ENCODE measurements at places on chromosomes 5 and 9.

DNA sequence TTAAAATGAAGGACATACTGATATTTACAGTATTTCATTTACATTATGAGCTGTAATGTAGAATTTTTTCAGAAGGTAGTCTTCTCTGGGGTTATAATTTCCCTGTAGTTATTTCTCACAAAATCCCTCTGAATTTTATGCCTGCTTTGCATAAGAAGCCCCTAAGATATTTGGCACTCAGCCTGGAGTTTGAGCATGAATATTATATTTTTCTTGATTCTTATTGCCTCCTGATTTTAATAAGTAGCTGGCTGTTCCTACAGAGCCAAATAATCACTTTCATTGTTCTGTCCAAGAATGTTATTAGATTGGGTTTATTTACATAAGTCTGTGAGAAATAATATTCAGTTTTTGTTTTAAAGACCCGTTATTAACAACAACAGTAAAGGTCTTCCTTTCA, 195.0 kb downstream of the FER start:
- no peak for DNase-seq

GRCh38 chr9:93320591-93321219, 130.8 kb upstream of the FAM120A start:
- DNase-seq, result no peak

DNA sequence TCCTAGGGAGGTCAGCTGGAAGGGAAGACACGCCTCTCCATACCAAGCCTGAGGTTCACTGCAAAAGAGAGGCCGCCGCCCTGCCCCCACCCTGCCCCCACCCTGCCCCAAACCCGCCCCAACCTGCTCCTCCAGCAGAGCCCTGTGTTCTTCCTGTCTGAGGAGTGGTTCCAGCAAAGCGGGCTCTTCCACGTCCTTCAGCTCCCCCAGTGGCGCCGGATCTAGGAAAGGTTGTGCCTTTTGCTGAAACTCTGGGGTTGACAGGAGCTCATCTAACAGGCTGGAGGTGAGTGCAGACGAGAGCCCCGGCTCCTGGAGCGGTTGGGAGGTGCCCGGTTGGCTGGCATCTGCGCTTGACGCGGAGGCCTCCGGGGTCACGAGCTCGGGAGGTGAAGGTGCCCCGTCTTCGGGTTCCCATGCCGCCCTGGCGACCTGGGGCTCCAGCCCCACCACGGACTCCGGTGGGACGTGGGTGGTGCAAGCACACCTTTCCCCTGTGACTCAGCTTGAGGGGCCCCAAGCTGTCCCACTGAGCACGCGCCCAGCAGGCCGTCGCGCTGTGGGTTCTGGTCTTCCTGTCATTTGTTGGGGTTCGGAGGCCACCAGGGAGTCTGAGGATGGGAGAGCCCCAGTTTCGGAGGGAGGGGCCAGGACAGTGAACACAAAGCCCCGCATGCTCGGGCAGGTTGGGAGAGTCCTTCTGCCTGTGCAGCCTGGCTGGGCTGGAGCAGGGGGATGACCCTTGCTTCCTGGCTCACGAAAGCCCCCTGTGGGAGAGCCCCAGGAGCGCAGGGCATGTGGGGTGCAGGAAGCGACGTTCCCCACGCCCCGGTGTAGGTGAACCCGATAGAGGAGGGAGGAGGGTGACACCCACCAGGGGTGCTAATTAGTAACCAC, 1467.1 kb downstream of the FOXD4L5 start:
- peak; percentile 75 for DNase-seq

DNA sequence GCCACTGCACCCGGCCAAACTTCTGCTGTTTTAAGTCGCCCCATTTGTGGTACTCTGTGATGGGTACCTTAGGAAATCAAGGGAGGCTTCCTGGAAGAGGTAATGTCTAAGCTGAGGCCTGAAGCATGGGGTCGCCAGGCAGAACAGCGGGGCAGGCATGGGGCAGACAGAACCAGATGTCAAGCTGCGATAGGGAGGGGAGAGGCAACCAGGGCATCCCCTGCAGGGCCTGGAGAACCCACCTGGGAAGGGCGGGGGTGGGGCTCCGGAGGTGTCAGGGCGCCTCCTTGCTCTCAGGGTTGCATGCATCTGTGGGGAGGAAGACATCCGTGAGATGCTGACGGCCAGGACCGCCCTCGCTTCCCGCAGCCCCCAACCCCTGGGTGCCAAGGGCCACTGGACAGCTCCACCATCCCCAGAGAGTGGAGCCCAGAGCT, 2.8 kb downstream of the LCN15 start:
- no peak for DNase-seq

DNA sequence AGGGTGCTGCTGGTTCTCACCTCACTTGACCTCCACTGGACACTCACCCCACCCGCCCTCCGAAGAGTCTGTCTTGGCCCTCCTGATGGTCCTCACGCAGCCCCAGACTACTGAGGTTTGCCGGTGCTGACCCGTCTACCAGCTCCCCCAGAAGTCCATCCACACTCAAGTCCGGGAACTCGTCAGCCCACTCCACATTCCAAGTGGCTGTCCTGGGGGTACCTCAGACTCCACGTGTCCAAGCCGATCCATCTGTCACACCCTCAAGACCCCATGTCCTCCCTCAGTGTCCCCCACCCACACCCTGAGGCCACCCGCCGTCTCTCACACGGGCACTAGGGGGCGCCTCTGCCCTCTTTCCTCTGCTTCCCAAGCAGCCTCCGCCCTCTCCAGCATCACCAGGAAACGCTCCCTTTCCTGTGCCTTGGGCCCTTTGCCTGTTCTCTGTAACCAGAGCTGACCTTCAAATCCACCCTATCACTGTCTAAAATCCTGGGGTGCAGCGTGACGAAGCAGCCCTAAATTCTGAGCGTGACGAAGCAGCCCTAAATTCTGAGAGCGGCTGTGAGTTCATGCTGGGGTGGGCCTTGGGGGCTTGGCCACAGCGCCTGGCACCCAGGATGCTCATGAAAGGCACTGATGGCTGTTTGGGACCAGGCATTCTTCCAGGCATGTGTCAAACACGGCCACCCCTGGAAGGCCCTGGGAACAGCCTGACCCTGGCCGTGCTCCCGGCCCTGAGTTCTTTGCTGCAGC, 95.7 kb downstream of the KCNT1 start:
- DNase-seq, result peak; percentile 29

DNA sequence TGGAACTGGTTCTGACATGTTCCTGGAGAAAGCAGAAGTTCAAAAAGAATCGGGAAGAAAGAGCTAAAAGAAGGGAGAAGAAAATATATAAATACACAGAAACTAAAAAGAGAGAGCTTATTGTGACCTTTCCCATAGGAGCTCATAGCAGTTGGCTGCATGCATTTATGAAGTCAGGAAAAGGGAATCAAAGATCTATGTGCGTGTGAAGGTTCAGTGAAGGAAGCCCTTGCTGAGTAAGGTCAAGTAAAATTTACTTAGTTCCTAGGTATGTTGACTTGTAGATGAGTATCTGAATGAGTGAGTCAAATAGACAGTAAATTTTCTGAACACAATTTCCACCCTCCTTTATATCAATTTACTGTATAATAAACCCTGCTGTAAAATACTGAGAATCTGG, 632.5 kb downstream of the SLCO4C1 start:
- no peak for DNase-seq

GRCh38 chr9:3879315-3879714, 353.5 kb upstream of the RFX3 start:
- no peak for DNase-seq

DNA sequence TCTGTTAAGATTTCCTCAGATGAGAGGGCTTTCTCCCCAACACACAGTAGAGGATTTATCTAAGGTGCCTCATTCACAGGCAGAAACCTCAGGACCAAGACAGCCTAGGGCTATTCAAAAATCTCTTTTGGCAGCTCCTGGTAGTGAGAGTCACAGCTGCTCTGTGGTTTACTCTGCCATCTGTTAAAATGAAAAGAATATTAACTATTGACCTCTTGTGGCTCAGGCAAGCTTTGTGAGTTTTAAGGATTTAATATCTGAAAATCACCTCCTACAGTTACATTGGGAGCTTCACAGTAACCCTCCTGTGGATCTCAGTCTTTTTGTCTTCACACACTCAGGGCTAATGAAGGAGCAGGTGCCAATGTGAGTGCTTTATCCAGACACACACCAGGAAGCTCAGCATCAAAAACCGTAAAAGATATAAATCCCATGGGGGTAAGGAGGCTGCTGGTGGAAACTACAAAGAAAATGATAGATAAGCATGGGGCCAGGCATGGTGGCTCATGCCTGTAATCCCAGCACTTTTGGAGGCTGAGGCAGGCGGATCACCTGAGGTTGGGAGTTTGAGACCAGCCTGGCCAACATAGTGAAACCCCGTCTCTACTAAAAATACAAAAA, 29.7 kb downstream of the PPP1R2B start:
- DNase-seq, result no peak

- DNase-seq, result no peak
Observed at GRCh38 chr5:141779503-141779973, 97.5 kb upstream of the ARAP3 start.

DNA sequence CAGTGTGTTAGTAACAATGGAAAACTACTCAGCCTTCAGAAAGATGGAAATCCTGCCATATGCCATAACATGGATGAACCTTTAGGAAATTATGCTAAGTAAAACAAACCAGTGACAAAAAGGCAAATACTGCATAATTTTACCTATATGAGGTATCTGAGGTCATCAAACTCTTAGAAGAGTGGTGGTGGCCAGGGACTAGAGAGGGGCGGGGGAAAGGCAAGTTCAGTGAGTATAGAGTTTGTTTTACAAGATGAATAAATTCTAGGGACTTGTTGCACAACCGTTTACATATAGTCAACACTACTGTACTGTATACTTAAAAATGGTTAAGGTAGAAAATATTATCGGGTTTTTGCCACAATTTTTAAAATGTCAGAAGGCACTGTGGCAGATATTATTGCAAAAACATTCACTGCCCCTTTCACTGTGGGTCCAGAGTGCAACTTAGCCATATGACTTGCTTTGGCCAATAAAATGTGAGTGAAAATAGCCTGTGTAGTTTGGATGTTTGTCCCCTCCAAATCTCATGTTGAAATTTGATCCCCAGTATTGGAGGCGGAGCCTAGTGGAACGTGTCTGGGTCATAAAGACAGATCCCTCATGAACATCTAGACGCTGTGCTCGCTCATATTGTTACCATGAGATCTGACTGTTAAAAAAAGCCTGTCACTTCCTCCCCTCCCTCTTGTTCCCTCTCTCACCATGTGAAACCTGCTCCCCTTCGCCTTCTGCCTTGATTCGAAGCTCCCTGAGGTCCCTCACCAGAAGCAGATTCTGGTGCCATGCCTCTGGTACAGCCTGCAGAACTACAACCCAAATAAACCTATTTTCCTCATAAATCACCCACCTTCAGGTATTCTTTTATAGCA, 9.5 kb downstream of the ZNF367 start:
- peak; percentile 30 for DNase-seq

GRCh38 chr5:76600716-76601115, 22.5 kb downstream of the F2RL2 start:
- DNase-seq, result no peak

All from activated CD4-positive, alpha-beta T cell treated with anti-CD3 and anti-CD28 coated beads, Interleukin-2, amount 50 U/mL, for 16 hours (primary cell).